Placental epithelial cell (primary cell): ENCODE measurements at places on chromosomes 2 and 18. TPM values are rescaled to one million over a fixed set of nuclear protein-coding genes. Genes with fewer than 3 reads are reported as not detected.

MDH1B gene
- total RNA-seq: 0.43 and 3.9 TPM in 2 replicates

ELMOD3 gene
- 15.9 and 25.5 TPM in 2 replicates for total RNA-seq

RND3 gene
- 95.8 and 111 TPM in 2 replicates for total RNA-seq

DNPEP gene
- total RNA-seq: 47.5 and 55.0 TPM in 2 replicates

FTCDNL1 gene
- total RNA-seq: 0.79 and 1.3 TPM in 2 replicates

HNRNPA3 gene
- 18.1 and 26.0 TPM in 2 replicates for total RNA-seq

VRK2 gene
- total RNA-seq: 33.4 and 41.5 TPM in 2 replicates

ACADL gene
- 0.22 and 0.79 TPM in 2 replicates for total RNA-seq

SLC40A1 gene
- 0.11 and 0.79 TPM in 2 replicates for total RNA-seq

PLGLB1 gene
- total RNA-seq: 1.1 and 1.6 TPM in 2 replicates

CERKL gene
- 0.33 TPM in 1 of 2 replicates, not detected in the other for total RNA-seq

DSG2 gene
- 203 and 237 TPM in 2 replicates for total RNA-seq

MSH2 gene
- 18.3 and 21.2 TPM in 2 replicates for total RNA-seq

PRSS56 gene
- not detected in 2 replicates for total RNA-seq

COL6A3 gene
- total RNA-seq: 4.8 and 10.6 TPM in 2 replicates

CXXC1 gene
- 40.4 and 70.2 TPM in 2 replicates for total RNA-seq

RSAD2 gene
- under 0.01 TPM in 1 of 2 replicates, not detected in the other for total RNA-seq

IL1RL2 gene
- total RNA-seq: 10.6 and 13.7 TPM in 2 replicates

RPRM gene
- total RNA-seq: not detected in 2 replicates

ALPG gene
- under 0.01 TPM in 1 of 2 replicates, not detected in the other for total RNA-seq

GKN1 gene
- not detected in 2 replicates for total RNA-seq

EVA1A gene
- total RNA-seq: 55.0 and 88.3 TPM in 2 replicates

CDK15 gene
- total RNA-seq: 0.79 and 8.5 TPM in 2 replicates

RNF144A gene
- 6.4 and 13.0 TPM in 2 replicates for total RNA-seq

ALPP gene
- total RNA-seq: 3.9 and 19.2 TPM in 2 replicates

CYBRD1 gene
- 15.8 and 44.4 TPM in 2 replicates for total RNA-seq

SPATA3 gene
- not detected in 2 replicates for total RNA-seq

APCDD1 gene
- total RNA-seq: 1.7 and 2.0 TPM in 2 replicates

CCDC88A gene
- 13.9 and 16.5 TPM in 2 replicates for total RNA-seq

NAT8 gene
- total RNA-seq: not detected in 2 replicates

ADCYAP1 gene
- not detected in 2 replicates for total RNA-seq

MLPH gene
- 21.9 and 52.6 TPM in 2 replicates for total RNA-seq

MSTN gene
- not detected in 2 replicates for total RNA-seq

AOX1 gene
- total RNA-seq: 3.5 and 23.0 TPM in 2 replicates

FSIP2 gene
- 2.4 and 2.6 TPM in 2 replicates for total RNA-seq

RUFY4 gene
- not detected in 2 replicates for total RNA-seq

FOXI3 gene
- total RNA-seq: not detected in 2 replicates

IL1R1 gene
- 135 and 233 TPM in 2 replicates for total RNA-seq

ARL6IP6 gene
- 29.6 and 38.1 TPM in 2 replicates for total RNA-seq

WDR35 gene
- total RNA-seq: 5.0 and 9.4 TPM in 2 replicates

CD207 gene
- not detected in 2 replicates for total RNA-seq
